ENCODE measurements at places on chromosomes 13 and 19.

DNA sequence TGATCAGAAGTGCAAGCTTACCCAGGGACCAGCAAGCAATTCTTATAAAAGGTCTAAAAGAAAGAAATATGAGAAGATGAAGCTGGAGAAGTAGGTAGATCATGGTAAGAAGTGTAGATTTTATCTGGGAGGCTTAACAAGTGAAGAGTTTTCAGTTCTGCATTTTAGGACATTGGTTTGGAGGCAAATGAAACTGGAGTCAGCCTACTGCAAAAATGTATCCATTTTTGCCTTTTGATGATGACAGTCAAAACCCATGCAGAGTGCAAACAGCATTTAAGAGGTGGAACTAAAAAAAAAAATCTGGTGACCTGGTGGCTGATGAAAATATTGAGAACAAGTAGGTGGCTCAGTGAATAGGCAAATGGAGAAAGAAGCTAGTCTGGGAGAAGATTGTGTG is 216.9 kb downstream of the DNAJC15 start:
- no peak for DNase-seq

DNA sequence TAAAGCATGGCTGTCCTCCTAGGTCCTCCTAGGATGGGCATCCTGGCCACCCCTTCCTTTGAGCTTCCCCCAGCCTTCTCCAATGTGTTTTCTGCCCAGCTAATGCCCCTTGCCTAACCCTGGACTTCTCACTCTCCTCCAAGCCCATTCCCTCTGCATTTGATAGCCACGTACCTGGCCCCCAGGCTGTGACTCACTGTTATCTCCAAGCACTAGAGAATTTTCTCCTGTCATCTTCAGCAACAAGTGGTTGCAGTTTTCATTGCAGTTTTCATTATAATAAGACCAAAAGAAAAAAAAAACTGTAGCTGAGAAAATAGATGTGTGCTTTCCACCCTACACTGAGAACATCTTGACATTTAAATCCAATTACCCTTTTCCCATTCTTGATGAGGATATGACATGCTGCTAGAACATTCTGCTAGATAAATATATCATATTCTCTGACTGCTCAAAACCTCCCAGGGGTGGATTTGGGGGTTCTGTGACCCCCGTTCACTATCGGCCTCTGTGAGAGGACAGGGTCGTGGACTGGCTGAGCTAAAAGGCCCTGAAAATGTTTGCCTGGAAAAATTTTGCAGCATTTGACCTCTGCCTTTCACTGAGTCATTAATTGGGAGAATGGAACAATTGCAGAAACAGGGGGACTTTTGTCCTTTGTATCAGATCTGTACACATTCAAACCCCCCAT is 58.8 kb upstream of the KCTD15 start:
- no peak for DNase-seq

DNA sequence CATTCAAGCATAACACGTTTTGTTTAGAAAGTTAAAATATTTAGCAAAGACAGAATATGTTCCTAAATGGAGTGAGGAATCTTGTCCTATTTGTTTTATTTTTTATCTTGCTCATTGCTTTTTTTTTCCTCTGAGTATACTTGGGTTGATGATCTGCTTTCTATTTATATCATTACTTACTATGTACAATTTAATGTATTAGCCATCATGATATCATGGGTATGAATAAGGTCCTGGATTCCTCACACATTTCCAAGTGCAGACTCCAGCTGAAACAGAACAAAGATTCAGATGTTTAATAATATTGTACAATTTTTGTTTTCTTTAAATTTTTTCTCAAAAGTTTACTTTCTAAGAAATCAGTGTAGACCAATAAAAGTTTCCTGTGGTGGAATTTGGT is 388.2 kb downstream of the GPC6 start:
- no peak for DNase-seq

GRCh38 chr13:34167347-34167746 is 349.4 kb downstream of the RFC3 start:
- DNase-seq = no peak

DNA sequence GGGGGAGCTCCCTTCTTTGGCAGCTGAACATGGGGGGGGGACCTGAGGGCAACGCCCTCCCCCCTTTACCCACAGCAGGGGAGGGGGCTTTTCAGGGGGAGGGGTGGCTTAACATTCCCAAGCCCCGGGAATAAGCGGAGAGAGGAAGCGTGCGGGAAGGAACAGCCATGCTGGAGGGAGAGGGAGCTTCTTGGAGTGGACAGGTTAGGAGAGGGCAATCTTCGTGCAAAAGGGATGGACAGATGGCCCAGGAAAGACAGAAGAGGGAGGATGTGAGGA is 10.8 kb downstream of the C19orf81 start:
- no peak for DNase-seq

DNA sequence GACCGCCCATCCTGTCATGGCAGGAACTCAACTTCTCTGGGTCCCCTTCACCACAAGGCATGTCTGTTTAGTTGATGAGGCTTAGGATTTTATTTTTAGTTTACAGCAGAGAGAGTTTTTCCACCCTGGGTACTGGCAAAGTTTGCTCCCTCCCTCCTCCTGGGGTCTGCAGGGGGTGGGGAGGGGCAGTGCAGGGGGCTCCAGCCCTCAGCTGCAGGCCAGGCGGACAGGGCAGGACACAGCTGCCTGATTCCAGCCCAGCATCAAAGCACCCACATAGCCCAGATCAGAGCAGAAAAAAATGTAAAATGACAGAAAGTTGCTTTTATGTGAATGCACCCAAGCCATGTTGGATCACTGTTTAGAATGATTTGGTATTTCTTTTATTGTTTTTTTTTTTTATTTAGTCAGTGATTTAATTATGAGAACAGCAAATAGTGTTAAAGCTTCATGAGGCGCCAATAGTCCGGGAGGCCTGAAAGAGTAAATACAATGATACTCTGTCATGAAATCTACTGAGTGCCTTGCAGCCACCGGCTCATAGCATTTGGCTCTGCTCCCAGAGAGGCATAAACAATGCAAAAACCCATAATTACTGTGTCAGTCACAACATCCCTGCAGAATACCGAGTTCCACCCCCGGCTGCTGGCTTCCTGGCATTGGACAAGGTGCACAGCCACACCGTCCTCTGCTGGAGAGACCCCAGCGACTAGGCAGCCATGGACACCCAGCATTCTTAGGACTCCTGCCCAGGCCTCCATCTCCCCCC is 923.5 kb downstream of the UQCRFS1 start:
- no peak for DNase-seq

DNA sequence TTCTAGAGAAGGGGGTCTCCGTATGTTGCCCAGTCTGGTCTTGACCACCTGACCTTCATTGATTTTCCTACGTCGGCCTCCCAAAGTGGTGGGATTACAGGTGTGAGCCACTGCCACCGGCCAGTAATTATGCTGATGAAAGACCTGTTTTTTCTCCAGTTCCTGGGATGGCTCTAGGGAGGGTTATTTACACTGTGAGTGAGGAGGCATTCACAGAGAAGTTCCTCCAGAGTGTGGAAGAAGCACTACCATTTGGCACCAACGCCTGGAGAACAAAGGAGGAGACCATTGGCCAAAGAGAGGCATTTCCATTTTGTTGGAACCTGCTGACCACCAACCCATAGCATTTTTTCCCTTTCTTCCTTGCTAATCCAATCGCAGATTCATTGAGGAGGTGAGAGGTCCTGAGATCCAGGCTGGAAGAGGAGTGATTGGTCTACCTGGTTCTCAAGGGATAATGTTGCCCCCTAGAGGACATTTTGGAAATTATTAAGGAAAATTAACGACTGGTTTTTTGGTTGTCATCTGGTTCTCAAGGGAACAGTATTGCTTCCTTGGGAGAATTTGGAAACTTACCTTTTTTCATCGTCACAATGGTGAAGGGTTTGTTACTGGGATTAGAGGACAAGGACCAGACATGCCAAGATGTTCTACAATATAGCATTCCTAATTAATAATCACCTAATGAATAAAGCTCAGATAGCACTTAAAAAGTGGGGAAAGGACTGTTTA is 5.5 kb upstream of the SAE1 start:
- DNase-seq = no peak

- DNase-seq = no peak
Observed at GRCh38 chr19:29533578-29534544, 8.1 kb downstream of the VSTM2B start.

DNA sequence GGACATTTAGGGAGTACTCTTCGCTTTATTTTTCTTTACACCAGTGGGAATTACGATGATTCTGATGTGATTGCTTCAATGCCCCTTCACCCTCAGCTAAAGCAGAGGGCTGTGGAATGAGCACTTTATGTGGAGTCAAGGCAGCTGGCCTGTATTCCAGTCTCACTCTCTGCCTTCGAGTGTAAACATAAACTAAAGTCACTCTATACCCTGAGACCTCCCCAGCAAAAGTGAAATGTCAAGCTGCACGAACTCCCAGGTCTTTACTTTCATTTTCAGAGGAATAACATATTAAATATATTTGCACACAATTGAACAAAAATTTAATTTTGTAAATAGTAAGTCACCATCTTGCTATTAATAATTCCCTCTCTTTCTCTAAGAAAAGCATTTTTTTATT is 557.1 kb downstream of the DACH1 start:
- DNase-seq = no peak

GRCh38 chr19:15551293-15552004 is 43.1 kb downstream of the CYP4F22 start:
- no peak for DNase-seq

GRCh38 chr19:1856698-1857603 is 6.4 kb downstream of the KLF16 start:
- DNase-seq = no peak

DNA sequence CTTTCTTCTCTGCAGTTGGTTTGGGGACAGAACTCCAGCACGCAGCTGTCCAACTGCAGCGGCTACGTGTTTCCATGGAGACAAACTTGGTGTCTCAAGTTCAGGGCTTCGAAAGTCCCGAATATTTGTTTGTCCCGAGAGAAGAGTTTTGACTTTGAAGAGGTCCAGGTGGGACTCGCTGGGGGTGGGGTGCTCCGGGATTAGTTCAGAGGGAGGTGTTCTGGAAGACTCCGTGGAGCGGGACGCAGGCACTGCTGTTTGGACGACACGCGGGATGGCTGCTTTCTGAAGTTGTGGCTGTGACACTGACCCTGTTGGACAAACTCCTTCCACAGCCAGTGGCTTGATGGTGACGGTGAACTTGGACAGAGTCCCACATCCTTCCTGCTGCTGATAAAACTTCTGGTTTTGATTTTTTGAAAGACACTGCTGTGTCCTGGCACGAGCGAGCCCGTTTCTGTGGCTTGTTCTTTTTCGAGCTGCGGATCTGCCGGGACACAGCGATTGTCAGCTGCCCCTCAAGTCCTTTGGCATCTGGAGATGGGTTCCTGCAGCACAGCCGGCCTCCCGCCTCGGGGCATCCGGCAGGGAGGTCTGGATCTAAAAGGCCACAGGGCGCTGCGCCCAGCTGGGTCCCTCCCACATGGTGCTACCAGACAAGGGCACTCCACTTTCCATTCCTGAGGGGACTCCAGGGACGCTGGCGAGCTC is 15.9 kb upstream of the RANBP3 start:
- DNase-seq = no peak

- no peak for DNase-seq
Observed at GRCh38 chr13:39951301-39951700, 295.8 kb downstream of the COG6 start.

GRCh38 chr19:51114087-51114729 is 6.0 kb upstream of the CTU1 start:
- DNase-seq = no peak

DNA sequence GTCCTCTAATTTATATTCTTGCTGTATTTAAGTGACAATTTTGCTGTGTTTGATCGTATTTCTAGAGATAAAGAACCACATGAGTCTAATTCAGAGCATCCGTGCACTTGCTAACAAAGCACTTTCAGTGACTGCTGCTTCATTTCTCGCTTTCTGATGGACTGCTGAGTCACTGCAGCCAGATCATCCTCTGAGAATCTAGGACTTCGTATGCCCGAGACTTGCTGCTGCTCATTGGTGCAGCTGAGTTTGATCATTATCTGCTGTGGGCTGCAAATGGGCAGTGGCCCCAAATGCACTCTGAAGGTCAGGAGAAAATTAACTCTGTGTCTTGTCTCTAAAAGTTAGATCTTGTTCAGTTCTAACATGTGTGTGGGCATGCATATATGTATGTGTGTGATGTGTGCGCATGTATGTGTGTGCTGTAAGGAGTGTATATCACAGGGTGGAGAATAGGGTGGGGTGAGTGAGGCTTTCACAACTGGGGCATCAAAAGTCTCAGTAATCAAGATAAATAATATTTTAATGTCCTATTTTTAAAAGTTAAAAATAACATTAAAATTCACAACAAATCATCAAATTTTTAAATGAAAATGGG is 342.6 kb downstream of the MTUS2 start:
- no peak for DNase-seq

DNA sequence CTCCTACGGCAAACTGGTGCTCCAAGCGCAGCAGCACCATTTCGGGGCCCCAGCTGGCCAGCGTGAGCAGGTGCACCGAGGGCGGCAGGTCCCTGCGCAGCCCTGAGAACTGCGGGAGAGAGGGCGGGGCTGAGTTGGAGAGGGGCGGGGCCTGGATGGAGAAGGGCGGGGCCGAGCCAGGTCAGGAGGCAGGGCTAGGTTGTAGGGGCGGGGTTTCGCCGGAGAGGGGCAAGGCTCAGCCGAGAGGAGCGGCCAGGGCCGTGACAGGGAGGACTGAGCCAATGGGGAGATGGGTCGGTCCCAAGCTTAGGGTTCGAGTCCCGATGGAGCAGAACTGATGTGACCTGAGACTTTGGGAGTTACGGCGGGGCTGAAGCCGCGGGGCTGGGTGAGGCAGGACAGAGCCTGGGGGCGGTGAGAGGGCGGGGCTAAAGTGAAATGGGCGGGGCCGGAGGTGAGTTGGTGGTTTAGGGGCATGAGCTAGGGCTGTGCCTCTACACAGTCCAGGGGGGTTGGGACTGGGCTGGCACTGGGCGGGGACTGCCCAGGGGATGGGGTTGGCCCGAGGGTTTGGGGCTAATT is 19.0 kb downstream of the MAN2B1 start:
- no peak for DNase-seq

- no peak for DNase-seq
Observed at GRCh38 chr19:50772476-50772875, 2.2 kb downstream of the GPR32 start.

DNA sequence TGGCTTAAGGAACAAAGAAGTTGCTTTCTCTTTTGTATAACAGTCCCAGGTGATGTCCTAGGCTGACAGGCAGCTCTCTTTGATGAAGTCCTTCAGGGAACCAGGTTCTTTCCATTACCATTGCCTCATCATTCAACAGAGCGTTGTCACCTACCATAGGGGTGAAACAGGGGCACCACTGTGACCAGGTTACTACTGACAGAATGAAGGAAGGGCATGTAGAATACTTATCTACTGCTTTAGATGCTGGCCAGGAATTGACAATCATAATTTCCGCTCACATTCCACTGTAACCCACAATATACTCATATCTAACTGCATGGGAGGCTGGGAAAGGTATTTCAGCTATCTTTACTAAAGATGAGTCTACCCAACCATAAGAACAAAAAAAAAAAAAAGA is 148.0 kb upstream of the FNDC3A start:
- no peak for DNase-seq

Data from smooth muscle cell of the brain vasculature (primary cell).